Keratinocyte (primary cell): ENCODE measurements at places on chromosomes 7 and 10. TPM values are rescaled to one million over a fixed set of nuclear protein-coding genes. Genes with fewer than 3 reads are reported as not detected.

- no peak for DNase-seq
These were observed 32.1 kb downstream of the LRRC27 start for GRCh38 chr10:132363921-132364593.

DNA sequence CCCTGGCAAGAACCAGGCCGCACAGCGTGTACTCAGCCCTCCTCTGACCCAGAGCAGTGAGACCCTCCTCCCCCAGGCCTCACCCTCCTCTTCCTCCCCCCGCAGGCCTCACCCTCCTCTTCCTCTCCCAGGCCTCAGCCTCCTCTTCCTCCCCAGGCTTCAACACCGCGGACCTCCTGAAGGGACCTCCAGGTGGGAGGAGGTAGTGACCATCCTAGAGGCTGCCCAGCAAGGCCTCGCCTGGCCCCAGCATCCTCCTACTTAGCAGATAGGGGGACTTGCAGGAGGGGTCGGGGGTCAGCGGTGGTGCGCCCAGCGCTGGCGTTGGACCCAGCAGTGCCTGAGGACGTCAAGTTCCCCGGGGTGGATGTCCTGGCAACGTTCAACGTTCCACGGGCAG, 270.8 kb downstream of the ELFN1 start:
- no peak for DNase-seq

GRCh38 chr7:111438369-111439289, 123.7 kb downstream of the IMMP2L start:
- DNase-seq = no peak

GRCh38 chr10:10658172-10658785, 359.4 kb upstream of the CELF2 start:
- no peak for DNase-seq

GRCh38 chr10:68231106-68231816, 652 bp downstream of the ATOH7 start:
- DNase-seq = no peak

DNA sequence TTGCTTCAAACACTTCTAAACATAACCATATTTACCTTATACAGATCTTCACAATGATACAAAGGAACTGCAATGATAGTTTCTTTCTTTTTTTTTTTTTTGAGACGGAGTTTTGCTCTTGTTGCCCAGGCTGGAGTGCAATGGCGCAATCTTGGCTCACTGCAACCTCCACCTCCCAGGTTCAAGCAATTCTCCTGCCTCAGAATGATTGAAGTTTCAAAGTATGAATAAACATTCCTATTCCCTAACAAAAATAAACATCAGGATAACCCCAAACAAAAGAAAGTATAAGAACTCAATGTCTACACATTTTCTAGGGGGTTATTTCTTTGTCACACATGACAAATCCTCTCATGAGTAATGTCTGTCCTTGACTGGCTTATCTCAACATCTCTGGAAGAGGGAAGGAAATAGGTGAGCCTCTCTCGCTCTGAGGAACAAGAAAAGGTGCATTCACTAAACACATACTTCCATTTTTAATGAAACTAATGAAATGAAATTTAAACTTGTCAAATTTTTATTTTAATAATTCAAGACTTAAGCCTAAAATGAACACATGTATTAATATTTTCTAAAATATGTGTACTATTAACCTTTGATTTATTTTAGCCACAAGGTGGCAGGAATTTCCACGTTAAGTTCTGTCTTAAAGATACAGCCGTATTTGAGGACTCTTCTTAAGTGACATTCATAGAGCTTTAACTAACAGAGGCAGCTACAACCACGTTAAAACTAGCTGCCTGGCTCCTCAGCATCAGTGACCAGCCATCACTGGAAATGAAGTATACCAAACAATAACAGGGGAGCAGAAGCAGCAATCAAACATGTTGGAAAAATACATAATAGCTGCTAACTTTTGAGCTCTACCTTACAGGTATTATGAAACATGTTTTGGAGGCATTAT, 58.3 kb downstream of the MALSU1 start:
- peak; percentile 38 for DNase-seq

DNA sequence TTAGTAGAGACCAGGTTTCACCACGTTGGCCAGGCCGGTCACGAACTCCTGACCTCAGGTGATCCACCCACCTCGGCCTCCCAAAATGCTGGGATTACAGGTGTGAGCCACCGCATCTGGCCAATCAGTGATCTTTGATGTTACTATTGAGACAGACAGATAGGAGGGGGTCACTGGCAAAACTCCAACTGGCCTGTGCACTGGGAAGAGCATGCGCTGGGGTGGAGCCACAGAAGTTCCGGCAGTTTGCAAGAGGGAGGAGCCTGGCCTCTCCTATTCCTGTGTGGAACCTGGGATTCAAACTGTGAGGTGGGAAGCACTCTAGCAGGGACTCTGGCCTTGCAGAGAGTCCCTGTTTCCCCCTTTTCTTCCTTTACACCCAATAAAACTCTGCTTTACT, 60.7 kb downstream of the NEBL start:
- DNase-seq = no peak

Gene ARHGAP22
- polyA plus RNA-seq = 4.9 to 8.7 TPM (median 6.4 TPM) in 3 replicates

Gene ZNF727
- 0.05 to 0.13 TPM (median 0.05 TPM) in 3 replicates for polyA plus RNA-seq

Gene CYP3A7
- not detected in 3 replicates for polyA plus RNA-seq

Gene SOSTDC1
- polyA plus RNA-seq = 0.31 to 0.63 TPM (median 0.32 TPM) in 3 replicates

Gene GRM8
- polyA plus RNA-seq = not detected in 3 replicates
